H1 (cell line): ENCODE measurements at places on chromosomes 4 and X. TPM values are rescaled to one million over a fixed set of nuclear protein-coding genes. Genes with fewer than 3 reads are reported as not detected.

The C4orf36 gene
- 1.5 TPM in 2 replicates for total RNA-seq

The NLGN4X gene
- total RNA-seq, result 104 and 112 TPM in 2 replicates

The SPOCK3 gene
- 0.44 and 0.60 TPM in 2 replicates for total RNA-seq

The RTL9 gene
- total RNA-seq, result 0.11 and 0.20 TPM in 2 replicates

The TRPC3 gene
- 0.37 and 0.57 TPM in 2 replicates for total RNA-seq

The AKAP14 gene
- 1.3 and 1.7 TPM in 2 replicates for total RNA-seq

The MAGEA9B gene
- total RNA-seq, result not detected in 2 replicates

The TREX2 gene
- total RNA-seq, result 0.69 and 0.71 TPM in 2 replicates

- DNase-seq, result no peak
- H3K27ac ChIP-seq, result no peak overlapping the region
- H3K27me3 ChIP-seq, result no peaks in the 10 kb centered on the region
- no peaks in the 10 kb centered on the region for H3K4me1 ChIP-seq
- H3K4me3 ChIP-seq, result no peak overlapping the region
Measured at GRCh38 chr4:170047771-170048354, 21.7 kb upstream of the MFAP3L start.

DNA sequence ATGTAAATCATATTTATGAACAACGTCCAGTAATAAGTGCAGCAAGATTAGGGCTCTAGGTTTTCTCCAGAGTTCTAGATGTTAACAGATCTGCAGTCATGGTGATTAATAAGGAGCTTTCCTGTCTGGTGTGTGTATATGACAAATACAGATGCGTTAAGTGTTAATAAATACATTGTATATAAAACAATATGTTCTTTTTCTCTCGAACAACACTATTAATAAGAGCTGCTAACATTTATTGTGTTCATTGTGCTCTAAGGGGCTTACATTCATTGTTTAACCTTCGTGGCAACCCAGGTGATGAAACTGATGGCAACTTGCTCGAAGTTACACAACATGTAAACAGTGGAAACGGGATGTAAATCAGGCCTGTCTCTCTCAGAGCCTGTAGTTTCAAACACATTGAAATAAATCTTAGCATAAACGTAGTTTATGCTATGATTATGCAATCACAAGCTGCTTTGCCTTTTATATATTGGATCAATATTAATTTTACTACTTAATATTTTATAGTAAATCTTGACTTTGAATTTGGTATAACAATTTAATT lies 547 bp upstream of the CLGN start:
- H3K4me3 ChIP-seq, result peak overlapping the region; percentile 50; the same call in 1 of the 2 replicates
- H3K27me3 ChIP-seq, result peaks cover 2% of the 10 kb centered on the region; the same call in 1 of the 2 replicates
- no peaks in the 10 kb centered on the region for H3K36me3 ChIP-seq

DNA sequence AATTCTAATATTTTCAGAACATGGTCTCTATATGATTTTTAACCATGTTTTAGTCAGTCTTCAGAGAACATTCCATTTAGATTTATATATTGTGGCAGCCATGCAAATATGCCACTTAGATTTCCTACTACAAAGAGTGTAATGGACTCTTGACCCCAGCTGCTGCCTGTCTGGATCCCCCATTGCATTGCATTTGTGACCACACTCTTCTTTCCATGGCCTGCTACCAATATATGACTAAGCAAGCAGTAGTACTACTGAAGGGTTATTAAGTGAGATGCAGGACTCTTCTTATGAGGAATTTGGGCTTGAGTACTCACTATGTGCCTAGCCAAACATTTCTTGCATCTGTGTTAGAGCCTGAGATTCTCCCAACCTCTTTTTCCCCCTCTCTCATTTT lies 306.8 kb downstream of the PDHA2 start:
- no peak overlapping the region for H3K27ac ChIP-seq
- H3K4me3 ChIP-seq, result no peak overlapping the region
- no peaks in the 10 kb centered on the region for H3K27me3 ChIP-seq
- no peaks in the 10 kb centered on the region for H3K4me1 ChIP-seq
- no peak for DNase-seq

GRCh38 chr4:181193131-181193930 lies 1049.9 kb upstream of the TENM3 start:
- H3K4me1 ChIP-seq, result no peaks in the 10 kb centered on the region
- no peak for DNase-seq
- no peak overlapping the region for H3K4me3 ChIP-seq
- no peaks in the 10 kb centered on the region for H3K36me3 ChIP-seq

DNA sequence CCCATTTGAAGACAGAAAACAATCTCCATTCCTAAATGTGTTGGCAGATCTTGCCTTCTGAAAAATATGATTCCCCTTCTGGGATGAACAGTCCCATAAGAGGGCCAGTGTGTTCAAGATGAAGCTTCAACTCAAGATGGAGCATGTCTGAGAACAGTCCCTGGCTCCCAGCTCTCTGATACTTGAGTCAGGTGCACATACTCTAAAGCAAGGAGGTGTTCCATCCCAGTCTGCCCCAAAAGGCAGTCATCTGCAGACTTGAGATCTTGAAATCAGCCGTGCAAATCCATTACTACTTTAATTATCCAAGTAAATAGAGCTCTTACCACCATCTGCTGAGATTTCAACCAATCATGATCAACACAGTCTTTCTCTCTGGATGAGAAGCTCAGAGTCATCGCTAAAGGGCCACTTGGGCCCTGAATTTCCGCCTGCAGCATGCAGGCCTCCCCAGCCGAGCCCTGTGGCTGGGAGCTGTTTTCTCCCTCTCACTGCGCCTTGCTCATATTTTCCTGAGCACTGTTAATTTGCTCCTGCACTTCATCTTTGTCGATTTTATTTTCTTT lies 22.2 kb downstream of the CCDC149 start:
- H3K4me1 ChIP-seq, result no peaks in the 10 kb centered on the region; the same call in 1 of the 2 replicates
- no peak overlapping the region for H3K4me3 ChIP-seq
- no peak overlapping the region for H3K27ac ChIP-seq
- no peaks in the 10 kb centered on the region for H3K27me3 ChIP-seq

- H3K36me3 ChIP-seq, result no peaks in the 10 kb centered on the region
- DNase-seq, result no peak
- H3K4me3 ChIP-seq, result no peak overlapping the region
- H3K27me3 ChIP-seq, result peaks cover 1% of the 10 kb centered on the region
- no peaks in the 10 kb centered on the region for H3K4me1 ChIP-seq
- H3K27ac ChIP-seq, result no peak overlapping the region
Measured at GRCh38 chr4:67892905-67893304, 9.1 kb upstream of the TMPRSS11D start.

GRCh38 chr4:123924536-123924935 lies 527.9 kb downstream of the SPRY1 start:
- H3K4me3 ChIP-seq, result no peak overlapping the region
- H3K27ac ChIP-seq, result no peak overlapping the region
- no peaks in the 10 kb centered on the region for H3K36me3 ChIP-seq
- no peaks in the 10 kb centered on the region for H3K27me3 ChIP-seq
- no peaks in the 10 kb centered on the region for H3K4me1 ChIP-seq

GRCh38 chr4:55927803-55928437 lies 20.8 kb upstream of the CEP135 start:
- no peaks in the 10 kb centered on the region for H3K27me3 ChIP-seq
- H3K36me3 ChIP-seq, result no peaks in the 10 kb centered on the region
- DNase-seq, result no peak
- H3K4me3 ChIP-seq, result no peak overlapping the region
- H3K4me1 ChIP-seq, result peaks cover 2% of the 10 kb centered on the region; the same call in 1 of the 2 replicates

DNA sequence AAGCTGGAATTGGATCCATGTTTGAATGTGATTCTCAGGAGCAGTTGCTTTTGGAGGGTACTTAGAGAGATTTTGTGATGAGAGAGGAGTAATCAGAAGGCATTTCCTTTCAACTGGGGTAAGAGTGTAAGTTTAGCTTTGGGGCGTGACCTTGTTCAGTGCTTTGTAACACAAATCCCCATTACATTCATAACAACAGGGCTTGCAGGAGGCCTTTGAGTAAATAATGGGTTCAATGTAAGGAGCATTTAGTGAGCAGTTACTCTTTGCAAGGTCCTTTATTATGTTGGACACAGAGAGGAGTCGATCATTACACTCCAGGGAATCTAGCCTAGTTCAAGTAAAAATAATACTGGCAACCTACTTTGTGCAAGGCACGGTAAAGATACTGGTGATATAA lies 74.0 kb upstream of the AFF2 start:
- H3K36me3 ChIP-seq, result no peaks in the 10 kb centered on the region
- peaks cover 14% of the 10 kb centered on the region; the same call in 1 of the 2 replicates for H3K4me1 ChIP-seq
- DNase-seq, result no peak
- no peak overlapping the region for H3K27ac ChIP-seq
- H3K27me3 ChIP-seq, result no peaks in the 10 kb centered on the region

DNA sequence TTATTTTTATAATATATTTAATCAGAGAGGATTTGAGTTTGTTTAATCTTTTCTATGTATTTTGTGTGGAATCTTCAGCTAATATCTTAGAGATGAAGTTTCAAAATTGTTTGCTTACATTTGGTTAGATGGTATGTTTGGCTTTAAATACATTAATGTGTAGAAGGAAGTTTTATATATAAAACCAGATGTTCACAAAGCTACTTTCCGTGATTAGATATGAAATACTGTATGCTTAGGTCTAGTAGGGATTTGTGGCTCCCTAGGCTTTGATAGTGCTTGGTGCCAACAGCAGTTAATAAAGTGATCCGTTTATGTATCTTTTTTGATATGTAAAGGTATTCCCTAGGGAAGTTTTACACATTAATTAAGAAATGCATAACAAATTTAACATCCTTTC lies 223.0 kb downstream of the ARHGAP10 start:
- DNase-seq, result no peak
- peaks cover 16% of the 10 kb centered on the region for H3K4me1 ChIP-seq
- no peaks in the 10 kb centered on the region for H3K36me3 ChIP-seq
- no peak overlapping the region for H3K27ac ChIP-seq
- H3K4me3 ChIP-seq, result no peak overlapping the region

DNA sequence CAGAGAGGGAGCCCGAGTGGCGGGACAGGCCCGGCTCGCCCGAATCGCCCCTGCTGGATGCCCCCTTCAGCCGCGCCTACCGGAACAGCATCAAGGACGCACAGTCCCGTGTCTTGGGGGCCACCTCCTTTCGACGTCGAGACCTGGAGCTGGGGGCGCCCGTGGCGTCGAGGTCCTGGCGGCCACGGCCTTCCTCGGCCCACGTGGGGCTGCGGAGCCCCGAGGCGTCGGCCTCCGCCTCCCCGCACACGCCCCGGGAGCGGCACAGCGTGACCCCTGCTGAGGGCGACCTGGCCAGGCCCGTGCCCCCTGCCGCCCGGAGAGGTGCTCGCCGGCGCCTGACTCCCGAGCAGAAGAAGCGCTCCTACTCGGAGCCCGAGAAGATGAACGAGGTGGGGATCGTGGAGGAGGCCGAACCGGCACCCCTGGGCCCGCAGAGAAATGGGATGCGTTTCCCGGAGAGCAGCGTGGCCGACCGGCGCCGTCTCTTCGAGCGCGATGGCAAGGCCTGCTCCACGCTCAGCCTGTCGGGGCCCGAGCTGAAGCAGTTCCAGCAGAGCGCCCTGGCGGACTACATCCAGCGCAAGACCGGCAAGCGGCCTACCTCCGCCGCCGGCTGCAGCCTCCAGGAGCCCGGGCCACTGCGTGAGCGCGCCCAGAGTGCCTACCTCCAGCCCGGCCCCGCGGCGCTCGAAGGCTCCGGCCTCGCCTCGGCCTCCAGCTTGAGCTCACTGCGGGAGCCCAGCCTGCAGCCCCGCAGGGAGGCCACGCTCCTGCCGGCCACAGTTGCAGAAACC lies 156.9 kb downstream of the SOWAHB start:
- H3K4me1 ChIP-seq, result no peaks in the 10 kb centered on the region
- no peak for DNase-seq
- no peak overlapping the region for H3K4me3 ChIP-seq
- H3K27me3 ChIP-seq, result no peaks in the 10 kb centered on the region

DNA sequence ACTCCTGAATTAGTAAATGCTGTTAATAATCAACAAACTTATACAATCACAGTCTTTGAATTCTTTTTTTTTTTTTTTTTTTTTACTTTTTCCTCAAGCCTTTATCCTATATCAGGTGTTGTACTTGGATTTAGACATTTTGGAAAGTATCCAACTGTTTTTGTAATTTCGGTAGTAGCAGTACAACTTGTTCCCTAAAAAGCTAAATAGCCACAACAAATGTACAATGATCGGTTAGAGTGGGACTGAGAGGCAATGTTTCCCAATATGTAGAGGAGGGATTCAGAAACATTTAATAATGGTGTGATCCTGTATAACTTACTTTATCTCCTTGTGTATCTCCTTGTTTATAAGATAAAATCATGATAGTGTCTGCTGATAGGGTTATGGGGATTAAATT lies 343.1 kb downstream of the GRID2 start:
- no peak for DNase-seq
- H3K27ac ChIP-seq, result no peak overlapping the region
- H3K36me3 ChIP-seq, result no peaks in the 10 kb centered on the region
- no peak overlapping the region for H3K4me3 ChIP-seq
- no peaks in the 10 kb centered on the region for H3K27me3 ChIP-seq
- H3K4me1 ChIP-seq, result no peaks in the 10 kb centered on the region

- H3K4me1 ChIP-seq, result no peaks in the 10 kb centered on the region
- peaks cover 4% of the 10 kb centered on the region for H3K36me3 ChIP-seq
- H3K4me3 ChIP-seq, result no peak overlapping the region
- H3K27ac ChIP-seq, result no peak overlapping the region
Measured at GRCh38 chr4:42678512-42678911, 21.6 kb upstream of the ATP8A1 start.

GRCh38 chrX:46326161-46326560 lies 219.1 kb downstream of the ZNF674 start:
- peak overlapping the region; percentile 52; the same call in 1 of the 2 replicates for H3K27ac ChIP-seq
- no peaks in the 10 kb centered on the region; the same call in 1 of the 2 replicates for H3K36me3 ChIP-seq
- no peaks in the 10 kb centered on the region for H3K27me3 ChIP-seq
- no peak overlapping the region for H3K4me3 ChIP-seq

GRCh38 chrX:143336261-143336660 lies 181.0 kb downstream of the SPANXN3 start:
- H3K36me3 ChIP-seq, result no peaks in the 10 kb centered on the region
- H3K27me3 ChIP-seq, result no peaks in the 10 kb centered on the region
- no peak for DNase-seq
- no peak overlapping the region for H3K27ac ChIP-seq
- no peak overlapping the region for H3K4me3 ChIP-seq

- H3K27ac ChIP-seq, result no peak overlapping the region
- no peaks in the 10 kb centered on the region for H3K27me3 ChIP-seq
- DNase-seq, result no peak
- H3K4me3 ChIP-seq, result no peak overlapping the region
- no peaks in the 10 kb centered on the region for H3K36me3 ChIP-seq
- H3K4me1 ChIP-seq, result peaks cover 4% of the 10 kb centered on the region
Measured at GRCh38 chr4:52374877-52375276, 284.2 kb downstream of the USP46 start.

DNA sequence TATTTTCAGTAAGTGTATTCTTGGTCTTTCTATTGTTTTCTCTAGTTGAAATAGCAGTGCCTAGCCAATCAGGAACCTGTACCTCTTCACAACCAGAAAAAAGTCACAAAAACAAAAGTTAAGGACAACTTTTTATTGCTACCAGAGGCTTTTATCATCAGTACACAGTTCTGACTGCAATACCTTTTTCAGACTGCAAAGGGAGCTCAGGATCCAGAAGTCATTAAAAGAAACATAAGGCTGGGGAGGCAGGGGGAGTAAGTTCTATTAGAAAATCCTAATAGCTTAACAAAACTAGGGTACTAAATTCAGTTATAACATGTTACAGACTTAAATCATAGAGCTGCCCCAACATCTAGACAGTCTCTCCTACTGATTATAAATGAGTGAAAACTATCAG lies 28.8 kb downstream of the CCNI start:
- H3K27me3 ChIP-seq, result no peaks in the 10 kb centered on the region
- H3K27ac ChIP-seq, result no peak overlapping the region
- H3K4me3 ChIP-seq, result no peak overlapping the region
- no peak for DNase-seq
- H3K4me1 ChIP-seq, result no peaks in the 10 kb centered on the region
- peaks cover 18% of the 10 kb centered on the region; the same call in 1 of the 2 replicates for H3K36me3 ChIP-seq
